NCI-H2081 (cell line): ENCODE measurements at places on chromosomes 7 and 10.

- no peak for DNase-seq
These were observed 3.0 kb downstream of the UCMA start for GRCh38 chr10:13231190-13231589.

DNA sequence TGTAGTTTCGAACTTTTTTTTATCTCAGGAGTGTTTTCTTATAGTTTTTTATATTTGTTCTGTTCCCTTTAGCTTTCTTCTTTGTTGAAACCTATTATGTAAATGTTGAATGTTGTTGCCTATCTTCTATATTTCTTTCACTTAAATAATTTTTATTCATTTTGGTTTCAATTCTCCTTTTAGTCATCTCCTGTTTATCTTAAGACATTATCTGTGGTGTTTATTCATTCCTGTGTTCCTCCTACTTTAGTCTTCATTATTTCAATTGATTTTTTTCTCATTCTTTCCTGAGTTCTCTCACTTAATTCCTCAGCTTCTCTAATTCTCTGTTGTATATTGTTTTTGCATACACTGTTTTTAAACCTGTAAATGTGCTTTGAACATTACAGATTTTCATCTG, 64.1 kb downstream of the XPNPEP1 start:
- DNase-seq, result no peak

- DNase-seq, result no peak
These were observed 65.0 kb downstream of the DNAJC12 start for GRCh38 chr10:67772894-67773511.

GRCh38 chr10:97378933-97379921, 21.9 kb downstream of the RRP12 start:
- no peak for DNase-seq

GRCh38 chr10:119754936-119755335, 29.1 kb downstream of the INPP5F start:
- DNase-seq, result no peak

DNA sequence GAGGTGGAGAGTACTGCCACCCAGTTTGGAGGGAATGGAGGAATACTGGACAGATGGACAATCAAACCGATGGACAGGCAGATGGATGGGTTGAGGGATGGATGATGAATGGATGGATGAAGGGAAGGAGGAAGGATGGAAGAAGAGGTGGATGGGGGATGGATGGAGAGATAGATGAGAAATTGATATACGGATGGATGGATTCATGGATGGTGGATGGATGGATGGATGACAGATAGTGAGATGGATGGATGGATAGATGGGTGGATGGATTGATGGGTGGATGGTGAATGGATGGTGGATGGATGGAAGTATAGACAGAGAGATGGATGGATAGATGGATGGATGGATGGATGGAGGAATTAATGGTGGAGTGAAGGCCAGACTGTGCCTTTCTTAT, 42.6 kb downstream of the ALOX5 start:
- no peak for DNase-seq

DNA sequence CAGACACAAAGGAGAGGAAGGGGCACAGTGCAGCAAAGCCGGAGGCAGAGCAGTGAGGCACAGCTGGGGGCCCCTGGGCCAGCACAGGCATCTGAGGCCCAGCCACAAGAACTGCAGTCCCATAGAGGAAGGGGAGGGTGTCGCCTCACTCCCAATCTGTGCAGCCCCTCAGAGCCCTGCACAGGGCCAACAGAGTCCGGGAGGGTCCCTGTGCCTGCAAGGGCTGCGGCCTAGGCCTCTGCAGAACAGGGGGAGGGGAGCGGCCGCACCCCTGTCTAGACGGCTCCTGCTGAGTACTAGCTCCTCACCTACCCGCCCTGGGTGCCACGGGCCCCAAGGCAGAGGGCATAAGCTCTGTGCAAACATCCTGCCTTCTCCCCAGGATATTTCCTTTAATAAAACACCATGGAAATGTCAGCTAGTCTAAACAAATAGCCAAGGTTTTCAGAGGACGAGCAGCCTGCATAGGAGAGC, 32.4 kb upstream of the RET start:
- DNase-seq, result no peak

DNA sequence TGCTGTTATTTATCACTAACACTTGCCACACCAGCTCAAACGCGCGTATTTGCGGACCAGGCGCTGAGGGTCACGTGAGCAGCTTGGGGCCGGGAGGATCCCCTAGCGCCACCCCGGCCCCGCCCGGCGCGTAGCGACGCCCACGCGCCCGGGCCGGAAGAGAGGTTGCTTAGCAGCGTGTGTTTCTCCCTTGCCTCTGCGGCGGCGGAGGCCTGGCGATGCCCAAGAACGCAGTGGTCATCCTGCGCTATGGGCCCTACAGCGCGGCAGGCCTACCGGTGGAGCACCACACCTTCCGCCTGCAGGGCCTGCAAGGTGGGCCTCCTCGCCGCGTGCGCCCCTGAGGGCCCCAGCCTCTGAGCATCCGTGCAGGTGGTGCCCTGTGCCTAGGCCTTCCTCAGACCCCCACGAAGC, at the start of gene C10orf53:
C10orf53 (plus strand) TSS at position 172 of the 414 bp plus-strand sequence; CDS start at position 219, 47 bp downstream.
- DNase-seq, result peak; percentile 79

GRCh38 chr10:130769146-130770017, 542.1 kb downstream of the TCERG1L start:
- no peak for DNase-seq
